ENCODE measurements at places on chromosomes 2 and 18.

- DNase-seq = no peak
Measured at GRCh38 chr2:40458271-40458794, 6.4 kb upstream of the SLC8A1 start.

GRCh38 chr18:77119851-77120491, 12.6 kb downstream of the MBP start:
- no peak for DNase-seq

- no peak for DNase-seq
Measured at GRCh38 chr2:236284208-236284607, 20.0 kb upstream of the ASB18 start.

DNA sequence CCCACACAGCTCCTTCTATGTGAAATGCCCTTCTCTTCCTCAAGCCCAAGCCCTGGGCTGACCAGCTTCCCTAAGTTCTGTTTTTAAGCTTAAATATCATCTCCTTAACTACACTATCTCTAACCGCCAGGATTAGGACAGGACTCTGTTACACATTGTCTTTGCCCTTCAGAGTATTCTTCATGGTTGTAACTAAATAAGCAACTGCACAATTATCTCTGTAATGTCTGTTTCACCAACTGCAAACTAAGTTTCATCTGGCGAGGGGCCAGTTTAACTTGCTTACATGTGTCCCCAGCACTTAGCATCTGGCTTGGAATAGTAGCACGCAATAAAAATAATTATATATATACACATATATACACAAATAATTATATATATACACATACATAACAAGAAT, 1.1 kb upstream of the ERMN start:
- no peak for DNase-seq

- DNase-seq = no peak
Measured at GRCh38 chr2:62724106-62724505, 18.6 kb downstream of the EHBP1 start.

- DNase-seq = no peak
Measured at GRCh38 chr18:58955001-58955400, 90.3 kb downstream of the ZNF532 start.

DNA sequence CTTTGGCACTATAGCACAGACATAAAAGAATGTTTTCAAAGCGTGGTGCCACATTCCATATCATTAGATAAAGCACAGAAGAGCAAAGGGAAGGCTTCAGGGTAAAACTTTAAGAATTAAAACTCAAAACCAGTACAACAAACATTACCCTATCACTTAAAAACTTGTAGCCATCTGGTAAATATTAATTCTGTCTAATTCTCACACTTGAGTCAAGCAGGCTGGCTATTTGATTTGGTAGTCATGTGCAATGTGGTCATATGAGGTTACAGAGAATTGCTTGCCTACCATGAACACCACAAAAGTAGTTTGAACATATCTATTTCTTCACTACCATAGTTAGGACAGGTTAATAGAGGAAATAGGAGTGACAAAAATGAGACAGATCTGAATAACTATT, 244.9 kb downstream of the IRS1 start:
- DNase-seq = no peak

Data from activated gamma-delta T cell treated with anti-CD3 and anti-CD28 coated beads, Interleukin-2, amount 50 U/mL, for 16 hours (primary cell).